ENCODE measurements at places on chromosomes 5 and 9.

DNA sequence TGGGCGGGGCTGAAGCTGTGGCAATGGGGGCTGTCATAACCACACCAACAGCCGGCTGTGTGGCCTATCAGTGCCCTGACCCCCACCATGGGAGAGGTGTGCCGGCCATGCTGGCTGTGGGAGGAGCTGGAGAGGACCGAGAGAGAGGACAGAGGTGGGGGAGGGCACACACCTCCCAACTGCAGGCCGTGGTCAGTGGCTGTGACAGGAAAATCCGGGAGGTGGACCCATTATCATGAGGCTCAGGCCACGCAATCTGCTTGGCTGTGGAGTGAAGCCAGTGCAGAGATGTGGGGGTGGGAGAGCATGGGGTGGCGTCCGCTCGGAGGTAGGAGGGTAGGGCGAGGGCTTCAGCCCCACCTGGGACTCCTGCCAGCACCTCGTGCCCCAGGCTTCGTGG is 136.1 kb downstream of the RXRA start:
- no peak for DNase-seq

- no peak for DNase-seq
Observed at GRCh38 chr9:121295662-121296191, 27.8 kb downstream of the GSN start.

DNA sequence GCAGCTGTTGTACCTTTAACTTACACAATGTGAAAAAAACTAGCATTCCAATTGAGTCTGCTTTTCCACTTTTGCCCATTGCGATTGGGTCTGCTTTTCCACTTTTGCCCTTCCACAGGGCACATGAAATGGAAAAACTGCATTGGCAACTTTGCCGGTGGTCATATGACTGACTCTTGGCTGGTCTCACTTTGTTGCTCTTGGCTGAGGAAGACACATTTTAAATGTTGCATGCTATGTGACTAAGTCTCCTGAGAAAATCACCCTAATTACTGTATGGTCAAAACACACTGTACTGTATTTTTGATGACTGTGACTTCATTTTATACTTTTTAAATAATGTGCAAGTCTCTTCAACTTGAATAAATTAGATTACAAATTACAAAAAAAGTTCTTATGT is 1.6 kb upstream of the OXCT1 start:
- peak; percentile 41 for DNase-seq

GRCh38 chr9:93491593-93492232 is 38.3 kb upstream of the FAM120AOS start:
- no peak for DNase-seq

- no peak for DNase-seq
Observed at GRCh38 chr5:149024943-149025342, 37.9 kb downstream of the SH3TC2 start.

DNA sequence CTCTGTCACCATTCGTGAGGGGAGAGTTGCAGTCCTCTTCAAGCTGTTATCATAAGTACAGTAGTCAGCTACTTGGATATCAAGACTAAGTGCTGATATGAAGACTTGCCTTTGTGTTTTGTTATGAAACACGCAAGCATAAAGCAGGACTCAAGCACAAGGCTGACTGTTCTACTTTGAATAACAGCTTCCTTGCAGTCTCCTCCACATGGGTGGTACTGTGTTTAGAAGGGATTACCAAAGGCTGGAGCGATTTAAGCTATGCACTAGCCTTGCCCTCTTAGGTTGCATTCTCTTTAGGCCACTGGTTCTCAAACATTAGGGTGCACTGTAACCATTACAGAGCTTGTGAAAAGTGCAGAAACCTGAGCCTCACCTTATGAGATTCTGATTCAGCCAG is 41.4 kb downstream of the SLC25A51 start:
- DNase-seq = no peak

DNA sequence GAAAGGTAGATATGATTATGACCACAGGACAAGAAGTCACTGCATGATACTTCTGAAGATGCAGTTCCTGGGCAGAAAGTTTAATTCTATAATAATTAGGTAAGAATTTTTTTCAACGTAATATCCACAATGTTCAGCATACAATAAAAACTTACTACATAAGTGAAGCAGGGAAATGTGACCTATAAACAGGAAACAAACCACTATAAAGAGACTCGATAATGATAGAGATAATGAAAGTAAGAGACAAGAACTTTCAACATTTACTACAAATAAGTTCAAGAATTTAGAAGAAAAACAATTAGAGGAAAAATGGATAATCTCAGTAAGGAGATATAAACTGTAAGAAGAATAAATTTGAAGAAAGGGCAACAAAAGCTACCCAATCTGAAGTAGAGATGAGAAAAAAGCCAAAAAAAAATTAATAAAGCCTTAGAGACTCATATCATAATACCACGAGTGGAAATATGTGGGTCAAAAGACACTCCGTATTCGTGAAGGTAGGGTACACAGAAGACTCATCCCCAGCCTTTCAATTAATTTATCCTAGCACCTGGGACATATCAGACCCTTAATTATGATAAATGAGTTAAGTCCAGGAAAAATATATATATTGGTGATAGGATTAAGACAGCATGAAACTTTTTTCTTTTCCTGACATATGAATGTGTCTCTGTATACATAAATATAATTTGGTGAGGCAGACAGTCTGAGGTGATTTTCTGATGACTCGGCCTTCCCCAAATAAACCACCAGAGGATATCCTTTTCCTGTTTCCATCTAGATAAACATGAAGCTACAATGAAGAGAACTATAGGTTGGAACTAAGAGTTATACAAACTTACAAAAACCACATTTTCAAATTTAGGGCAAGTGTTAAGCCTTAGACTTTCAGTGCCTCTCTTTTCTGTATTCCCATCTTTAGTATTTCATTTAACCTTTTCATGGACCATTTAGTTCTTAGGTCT is 120.4 kb downstream of the RAPGEF6 start:
- no peak for DNase-seq

DNA sequence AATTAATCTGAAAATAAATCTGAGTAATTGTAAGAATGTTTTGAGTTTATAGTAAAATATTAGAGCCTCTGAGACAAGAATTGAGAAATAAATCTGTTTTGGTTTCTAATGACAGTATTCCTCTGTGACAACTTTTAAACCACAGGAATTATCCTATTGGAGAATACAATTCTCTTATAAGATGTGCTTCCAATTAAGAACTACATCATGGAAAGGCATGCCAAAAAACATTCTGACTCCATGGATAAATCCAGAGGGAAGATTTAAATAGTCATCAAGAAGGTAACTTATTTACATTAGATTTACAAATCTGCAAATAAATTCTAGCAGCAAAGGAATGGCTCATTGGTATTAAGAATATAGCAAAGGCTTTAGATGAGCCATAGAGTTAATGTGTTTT is 178.3 kb upstream of the ACOT12 start:
- no peak for DNase-seq

GRCh38 chr9:91972076-91972626 is 22.1 kb upstream of the ROR2 start:
- no peak for DNase-seq

GRCh38 chr5:173441053-173441628 is 112.9 kb upstream of the STC2 start:
- no peak for DNase-seq

- DNase-seq = no peak
Observed at GRCh38 chr9:103530934-103531333, 535.8 kb downstream of the CYLC2 start.

GRCh38 chr5:94731471-94731870 is 113.0 kb downstream of the SLF1 start:
- no peak for DNase-seq

DNA sequence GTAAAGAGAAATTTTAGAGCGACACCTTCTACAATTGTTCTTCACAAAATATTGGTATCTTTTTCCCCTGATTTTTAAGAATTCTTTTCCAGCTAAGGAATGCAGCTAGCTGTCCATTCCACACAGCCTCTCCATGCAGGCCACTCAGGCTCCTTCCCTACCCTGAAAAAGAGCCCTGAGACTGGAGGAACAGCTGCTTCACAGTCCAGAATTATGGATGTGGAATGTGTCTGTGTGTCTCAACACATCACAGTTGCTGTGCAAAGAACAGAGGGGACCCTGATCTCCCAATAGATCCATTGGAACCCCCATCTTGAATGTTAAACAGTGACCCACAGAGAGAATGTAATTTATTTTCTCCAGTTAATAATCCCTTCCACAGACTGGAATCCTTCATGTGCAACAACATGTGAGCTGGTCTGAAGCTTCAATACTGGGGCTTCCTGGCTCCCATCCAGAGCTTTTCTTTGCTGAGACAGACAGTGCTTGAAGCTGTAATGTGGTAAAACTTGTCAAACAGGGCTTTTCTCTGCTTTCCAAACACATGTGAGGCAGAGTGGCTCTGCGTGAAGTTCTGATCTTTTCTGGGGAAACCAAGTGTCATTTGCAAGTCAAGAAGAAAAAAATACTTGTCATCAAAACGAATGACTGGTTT is 53.3 kb upstream of the SMC5 start:
- DNase-seq = no peak

GRCh38 chr5:106474066-106474465 is 1196.7 kb downstream of the EFNA5 start:
- no peak for DNase-seq

DNA sequence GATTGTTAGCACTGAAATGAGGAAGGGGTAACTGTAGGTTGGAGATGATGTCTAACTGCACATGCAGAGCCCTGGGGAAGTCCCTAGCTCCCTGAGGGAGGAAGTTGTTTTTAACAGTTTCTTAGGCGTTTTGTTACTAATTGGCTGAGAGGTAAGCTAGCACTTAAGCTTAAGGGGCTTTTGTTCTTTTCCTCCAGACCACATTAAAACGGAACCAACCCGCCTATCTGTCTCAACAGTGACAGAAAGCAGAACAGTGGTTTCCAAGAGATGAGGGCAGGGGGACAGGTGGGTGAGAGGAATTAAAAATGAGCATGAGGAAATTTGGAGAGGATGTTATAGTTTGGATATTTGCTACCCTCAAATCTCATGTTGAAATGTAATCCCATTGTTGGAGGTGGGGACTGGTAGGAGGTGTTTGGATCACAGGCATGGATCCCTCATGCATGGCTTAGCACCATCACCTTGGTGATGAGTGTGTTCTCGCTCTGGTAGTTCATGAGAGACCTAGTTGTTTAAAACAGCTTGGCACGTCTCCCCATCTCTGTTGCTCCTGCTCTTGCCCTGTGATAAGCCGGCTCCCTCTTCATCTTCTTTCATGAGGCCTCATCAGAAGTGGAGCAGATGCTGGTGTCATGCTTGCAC is 38.9 kb downstream of the LYRM7 start:
- no peak for DNase-seq

DNA sequence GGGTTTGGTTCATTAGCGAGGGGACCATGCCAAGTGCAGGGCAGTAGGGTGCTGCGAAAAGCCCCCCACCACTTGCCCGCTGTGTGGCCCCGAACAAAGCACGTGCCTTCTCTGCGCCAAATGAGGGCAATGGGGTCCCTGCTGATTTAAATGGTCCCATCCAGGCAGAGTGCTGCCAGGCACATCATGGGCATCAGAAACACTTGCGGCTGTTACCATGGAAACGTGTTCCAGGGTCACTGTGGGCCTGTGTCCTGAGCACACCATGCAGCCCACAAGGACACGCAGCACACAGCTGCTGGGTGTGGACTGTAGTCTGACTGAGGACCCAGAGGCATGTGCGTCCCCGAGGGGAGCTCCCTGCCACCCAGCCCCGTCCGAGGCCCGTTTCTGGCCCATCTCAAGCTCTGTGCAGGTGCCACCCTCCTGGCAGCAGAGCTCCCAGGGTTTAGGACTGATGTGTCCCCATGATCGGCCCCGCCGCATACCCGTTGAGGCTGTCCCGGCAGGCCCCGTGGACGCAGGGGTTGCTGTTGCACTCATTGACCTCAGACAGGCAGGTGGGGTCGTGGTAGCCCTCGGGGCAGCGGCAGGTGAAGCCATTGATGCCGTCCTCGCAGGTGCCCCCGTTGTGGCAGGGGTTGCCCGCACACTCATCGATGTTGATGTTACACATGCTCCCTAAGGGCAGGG is 31.3 kb upstream of the SEC16A start:
- DNase-seq = no peak

All from AG09309 (cell line).